Naive thymus-derived CD8-positive, alpha-beta T cell (primary cell): ENCODE measurements at places on chromosomes 7 and 10.
A peak's percentile ranks its signal among the peaks of the same experiment; 100 is the strongest.

GRCh38 chr7:106138776-106139175 lies 26.7 kb upstream of the SYPL1 start:
- no peaks in the 10 kb centered on the region for H3K36me3 ChIP-seq
- H3K27ac ChIP-seq: no peak overlapping the region
- H3K27me3 ChIP-seq: no peaks in the 10 kb centered on the region
- no peak overlapping the region for H3K4me3 ChIP-seq

DNA sequence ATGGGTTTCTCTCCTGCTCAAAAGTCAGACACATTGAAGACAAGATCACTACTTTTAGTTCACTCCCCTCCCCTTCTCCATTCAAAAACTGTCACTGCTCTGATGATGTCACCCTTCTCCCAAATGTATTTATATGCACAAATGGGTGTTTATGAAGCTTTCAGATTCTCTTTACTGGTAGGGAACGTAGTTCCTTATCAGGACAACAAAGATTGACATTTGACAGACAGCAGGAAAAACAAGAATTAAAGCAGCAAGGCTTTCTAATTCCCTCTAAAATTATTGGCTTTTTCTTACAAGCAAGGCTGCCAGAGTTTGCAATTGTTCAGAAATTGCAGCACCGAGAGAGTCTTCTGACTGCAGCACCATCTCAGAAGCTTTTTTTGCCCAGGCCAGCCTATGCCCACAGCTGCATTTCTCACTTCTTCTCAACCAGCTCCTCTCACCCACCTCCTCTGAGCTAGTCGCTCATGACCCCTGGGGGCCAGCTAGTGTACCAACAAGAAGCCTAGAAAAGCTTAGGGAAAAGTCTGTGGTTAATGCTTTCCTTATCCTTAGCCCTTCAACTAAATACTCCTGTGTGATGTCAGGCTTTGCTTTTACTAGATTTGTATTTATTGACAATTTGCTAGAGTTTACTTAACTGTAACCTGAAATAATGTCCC lies 265.1 kb downstream of the HTR7 start:
- peak overlapping the region; percentile 67 for H3K27ac ChIP-seq
- no peaks in the 10 kb centered on the region for H3K36me3 ChIP-seq
- DNase-seq: no peak

- peaks cover 95% of the 10 kb centered on the region for H3K4me1 ChIP-seq
- H3K27me3 ChIP-seq: no peaks in the 10 kb centered on the region
- peak overlapping the region; percentile 94 for H3K27ac ChIP-seq
Measured at GRCh38 chr10:22648547-22648961, 65.8 kb downstream of the PIP4K2A start.

DNA sequence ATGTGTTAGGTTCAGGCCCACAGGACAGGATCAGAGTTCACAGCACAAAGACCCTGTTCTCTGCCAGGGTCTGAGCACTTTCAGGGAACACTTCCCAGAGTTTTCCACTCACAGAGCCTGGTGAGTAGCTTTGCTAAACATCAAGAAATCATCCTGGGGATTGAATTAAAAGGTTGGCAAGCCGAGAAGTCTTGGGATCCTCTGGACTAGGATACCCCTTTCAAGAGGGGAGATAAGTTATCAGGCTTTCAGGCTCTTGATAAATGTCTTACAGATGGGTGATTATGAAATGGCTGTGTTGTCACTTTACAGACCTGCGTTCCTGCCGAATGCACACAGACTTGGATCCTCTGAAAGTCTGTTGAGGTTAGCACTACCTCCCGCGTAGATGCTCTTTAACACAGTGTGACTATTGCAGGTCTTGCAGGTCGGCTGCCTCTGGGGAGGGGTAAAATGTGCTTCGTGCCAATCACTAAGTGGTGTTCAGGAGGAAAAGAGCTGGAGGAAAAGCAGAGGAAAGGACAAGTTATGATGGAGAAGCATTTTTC lies 473.5 kb upstream of the AKR1E2 start:
- no peak for DNase-seq
- peaks cover 5% of the 10 kb centered on the region for H3K27me3 ChIP-seq
- H3K27ac ChIP-seq: no peak overlapping the region
- H3K36me3 ChIP-seq: no peaks in the 10 kb centered on the region
- H3K4me1 ChIP-seq: no peaks in the 10 kb centered on the region

- no peak overlapping the region for H3K4me3 ChIP-seq
- H3K4me1 ChIP-seq: no peaks in the 10 kb centered on the region
- H3K36me3 ChIP-seq: no peaks in the 10 kb centered on the region
Measured at GRCh38 chr7:90604383-90604782, 8.3 kb downstream of the CDK14 start.

- H3K36me3 ChIP-seq: peaks cover 9% of the 10 kb centered on the region
- H3K4me3 ChIP-seq: no peak overlapping the region
- peaks cover 45% of the 10 kb centered on the region for H3K4me1 ChIP-seq
- no peaks in the 10 kb centered on the region for H3K27me3 ChIP-seq
- H3K27ac ChIP-seq: peak overlapping the region; percentile 82
- no peak for DNase-seq
Measured at GRCh38 chr7:140451716-140452115, 27.6 kb downstream of the MKRN1 start.

DNA sequence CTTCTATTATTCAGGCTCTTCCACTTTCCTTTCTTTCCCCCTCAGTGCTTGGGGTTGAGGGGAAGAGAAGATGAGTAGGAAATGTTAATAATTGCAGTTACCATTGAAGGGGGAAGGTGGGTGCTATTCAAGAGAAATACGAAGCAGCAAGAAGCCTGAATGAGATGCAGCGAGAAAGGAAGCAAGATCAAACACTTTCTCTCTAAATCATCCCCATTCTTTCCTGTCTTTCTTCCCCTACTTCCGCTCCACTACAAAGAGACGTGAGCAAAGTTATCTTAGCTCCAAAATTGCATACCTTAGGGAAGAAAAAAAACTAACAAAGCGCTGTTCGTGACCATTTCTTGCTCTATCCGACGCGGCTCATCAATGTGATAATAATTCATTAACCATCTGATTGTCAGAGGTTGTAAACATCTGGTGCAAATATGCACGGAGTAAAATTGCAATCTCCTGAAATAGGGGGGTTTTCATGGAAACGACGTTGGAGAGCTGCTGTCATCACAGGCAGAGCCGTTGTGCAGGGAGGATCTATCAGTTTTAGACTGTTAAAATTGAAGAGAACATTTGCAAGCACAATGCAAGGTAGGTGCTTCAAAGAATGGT lies 15.2 kb upstream of the PARD3 start:
- no peak for DNase-seq
- H3K4me1 ChIP-seq: peaks cover 7% of the 10 kb centered on the region
- no peaks in the 10 kb centered on the region for H3K36me3 ChIP-seq
- no peak overlapping the region for H3K4me3 ChIP-seq

DNA sequence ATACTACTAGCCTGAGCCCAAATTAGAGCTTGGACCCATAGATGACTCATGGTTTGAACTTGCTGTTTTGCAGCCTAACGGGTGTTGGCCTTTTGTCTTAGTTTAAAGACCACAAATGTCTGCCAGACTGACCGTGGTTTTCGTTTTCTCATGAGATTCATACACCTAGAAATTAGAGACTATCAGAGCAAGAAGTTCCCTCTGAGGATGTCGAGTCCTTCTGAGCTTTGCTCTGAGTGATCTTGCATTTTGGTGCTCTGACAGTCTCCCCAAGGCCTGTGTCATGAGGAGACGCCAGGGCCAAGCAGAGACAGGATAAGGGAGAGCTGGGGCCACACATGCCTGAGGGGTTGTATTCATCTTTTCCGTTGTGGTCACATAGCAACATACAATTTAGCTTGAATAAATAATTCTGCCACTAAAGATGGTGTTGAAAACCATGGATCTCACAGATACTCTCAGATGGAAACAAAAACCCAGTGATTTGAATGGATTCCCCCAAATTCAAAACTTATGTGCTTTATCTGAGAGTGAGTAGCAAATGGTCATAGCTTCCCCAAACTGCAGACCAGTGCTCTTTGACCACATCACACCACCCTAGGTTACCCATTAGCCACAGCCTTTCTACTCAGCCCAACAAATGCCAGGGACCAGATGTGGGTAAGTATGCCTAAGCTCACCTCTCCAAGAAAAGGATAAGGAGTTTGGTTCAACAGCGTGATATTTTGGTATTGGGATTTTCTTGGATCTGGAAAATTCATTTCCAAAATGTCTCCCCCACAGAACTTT lies 762.0 kb upstream of the IGFBP3 start:
- no peaks in the 10 kb centered on the region for H3K36me3 ChIP-seq
- H3K27me3 ChIP-seq: no peaks in the 10 kb centered on the region
- H3K27ac ChIP-seq: no peak overlapping the region

DNA sequence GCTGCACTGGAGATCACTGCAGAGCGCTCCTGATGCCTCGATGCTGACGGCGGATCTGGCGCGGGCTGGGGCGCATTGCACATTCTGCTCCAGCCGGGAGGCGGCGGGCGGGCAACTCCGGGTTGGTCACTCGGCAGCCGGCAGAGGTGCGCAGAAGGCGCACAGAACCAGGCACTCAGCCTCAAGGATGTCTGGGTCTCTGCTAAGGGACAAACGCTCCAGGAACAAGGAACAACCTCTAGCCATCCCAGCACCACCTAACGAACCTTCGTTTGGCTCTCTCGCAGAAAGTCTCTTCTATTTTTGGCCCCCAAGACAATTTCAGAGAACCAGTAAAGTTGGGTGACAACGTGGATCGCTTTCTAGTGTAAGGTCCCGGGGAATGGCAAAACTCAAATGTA lies 254.6 kb downstream of the OTUD1 start:
- no peaks in the 10 kb centered on the region for H3K36me3 ChIP-seq
- peaks cover 37% of the 10 kb centered on the region for H3K27me3 ChIP-seq
- peaks cover 13% of the 10 kb centered on the region for H3K4me1 ChIP-seq
- DNase-seq: no peak
- H3K27ac ChIP-seq: no peak overlapping the region
- H3K4me3 ChIP-seq: peak overlapping the region; percentile 69

DNA sequence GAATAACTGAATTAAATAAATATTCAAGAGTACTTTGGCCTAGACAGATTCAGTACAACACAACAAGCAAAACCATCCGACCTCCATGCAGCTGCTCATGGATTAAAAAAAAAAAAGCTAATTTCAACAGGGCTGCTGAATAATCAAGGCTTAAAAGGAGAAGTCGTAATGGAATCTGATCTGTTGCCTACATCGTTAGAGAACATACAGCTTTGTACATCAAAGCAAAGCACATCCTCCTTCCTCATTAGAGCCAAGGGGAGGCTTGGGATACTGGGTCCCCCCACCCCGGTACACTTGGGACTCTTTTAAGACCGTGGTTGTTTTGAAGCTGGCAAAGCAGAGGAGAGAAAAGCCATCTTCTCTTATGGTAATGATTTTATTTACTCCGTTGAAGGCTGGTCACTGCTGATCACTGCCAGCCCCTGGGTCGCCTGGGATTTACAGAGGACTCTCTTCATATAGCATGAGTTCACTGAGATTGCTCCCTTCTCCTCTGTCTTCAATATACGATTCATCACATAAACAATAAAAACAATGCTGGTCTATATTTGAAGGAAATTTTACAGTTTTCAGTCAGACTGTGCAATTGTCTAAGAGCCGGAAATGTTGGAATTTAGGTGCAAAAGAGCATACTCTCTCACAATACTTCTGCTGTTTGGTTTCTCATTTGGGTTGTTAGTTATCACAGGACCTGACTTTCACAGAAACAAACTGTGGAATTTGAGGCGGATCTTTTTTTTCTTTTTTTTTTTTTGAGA lies 148.8 kb downstream of the FAM107B start:
- no peak overlapping the region for H3K27ac ChIP-seq
- H3K36me3 ChIP-seq: no peaks in the 10 kb centered on the region
- DNase-seq: no peak
- H3K4me1 ChIP-seq: peaks cover 9% of the 10 kb centered on the region
- no peak overlapping the region for H3K4me3 ChIP-seq

GRCh38 chr10:4034907-4035598 lies 250.0 kb upstream of the KLF6 start:
- H3K36me3 ChIP-seq: no peaks in the 10 kb centered on the region
- peak overlapping the region; percentile 78 for H3K4me3 ChIP-seq
- H3K27ac ChIP-seq: peak overlapping the region; percentile 83
- peaks cover 17% of the 10 kb centered on the region for H3K4me1 ChIP-seq

DNA sequence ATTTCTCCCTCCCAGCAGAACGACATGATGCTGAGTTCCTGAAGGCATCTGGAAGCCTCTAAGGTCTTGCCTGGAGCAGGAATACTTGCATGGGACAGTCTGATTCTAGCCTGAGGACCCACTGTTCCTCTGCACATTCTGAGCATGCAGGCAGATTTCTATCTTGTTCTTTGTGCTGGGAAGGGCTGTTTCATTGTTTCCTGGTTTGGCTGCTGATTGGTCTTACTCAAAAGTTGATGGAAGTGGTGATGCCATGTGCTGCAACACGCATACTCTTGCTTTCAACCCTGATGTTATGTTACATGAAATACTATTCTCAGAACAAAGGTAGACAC lies 307.0 kb downstream of the GATA3 start:
- H3K36me3 ChIP-seq: no peaks in the 10 kb centered on the region
- no peak overlapping the region for H3K4me3 ChIP-seq
- no peak for DNase-seq
- H3K27me3 ChIP-seq: no peaks in the 10 kb centered on the region
- peaks cover 24% of the 10 kb centered on the region for H3K4me1 ChIP-seq

DNA sequence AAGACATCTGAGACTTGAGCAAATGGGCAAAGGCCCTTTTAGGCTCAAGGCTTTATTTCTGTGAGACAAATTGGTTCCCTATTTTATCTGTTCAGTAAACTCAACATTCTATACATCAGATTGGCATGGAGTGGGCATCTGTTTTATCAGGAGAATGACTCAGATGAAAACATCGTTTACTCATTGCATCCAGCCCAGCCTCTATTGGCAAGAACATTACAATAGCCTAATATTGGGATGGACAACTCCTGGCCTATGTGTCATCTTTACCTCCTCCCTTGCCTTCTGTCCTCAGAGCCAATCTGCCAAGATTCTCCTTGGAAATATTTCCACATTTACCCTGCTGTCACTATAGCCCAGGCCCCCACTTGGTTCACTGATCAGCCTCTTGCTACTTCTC lies 5.5 kb upstream of the BLNK start:
- peaks cover 37% of the 10 kb centered on the region for H3K4me1 ChIP-seq
- peaks cover 2% of the 10 kb centered on the region for H3K27me3 ChIP-seq
- no peak for DNase-seq
- no peaks in the 10 kb centered on the region for H3K36me3 ChIP-seq

GRCh38 chr10:33067481-33067880 lies 109.5 kb upstream of the ITGB1 start:
- H3K4me1 ChIP-seq: peaks cover 2% of the 10 kb centered on the region
- no peak overlapping the region for H3K27ac ChIP-seq
- no peak for DNase-seq
- H3K27me3 ChIP-seq: no peaks in the 10 kb centered on the region
- no peak overlapping the region for H3K4me3 ChIP-seq
- H3K36me3 ChIP-seq: no peaks in the 10 kb centered on the region

GRCh38 chr7:31443457-31443856 lies 70.4 kb upstream of the ITPRID1 start:
- no peaks in the 10 kb centered on the region for H3K36me3 ChIP-seq
- no peak overlapping the region for H3K27ac ChIP-seq
- no peaks in the 10 kb centered on the region for H3K4me1 ChIP-seq
- H3K27me3 ChIP-seq: no peaks in the 10 kb centered on the region
- DNase-seq: no peak
- H3K4me3 ChIP-seq: no peak overlapping the region
